ENCODE measurements at places on chromosomes 12 and 14. TPM values are rescaled to one million over a fixed set of nuclear protein-coding genes. Genes with fewer than 3 reads are reported as not detected.

The ITGA7 gene
- total RNA-seq, result 255 TPM

The C1QL4 gene
- total RNA-seq, result 0.27 TPM

The TAS2R20 gene
- 2.5 TPM for total RNA-seq

The IGFBP6 gene
- total RNA-seq, result 132 TPM

The DCN gene
- total RNA-seq, result 2,074 TPM

The SYNDIG1L gene
- total RNA-seq, result 0.04 TPM

The KRT1 gene
- total RNA-seq, result 0.35 TPM

The MYF5 gene
- total RNA-seq, result 31.1 TPM

DNA sequence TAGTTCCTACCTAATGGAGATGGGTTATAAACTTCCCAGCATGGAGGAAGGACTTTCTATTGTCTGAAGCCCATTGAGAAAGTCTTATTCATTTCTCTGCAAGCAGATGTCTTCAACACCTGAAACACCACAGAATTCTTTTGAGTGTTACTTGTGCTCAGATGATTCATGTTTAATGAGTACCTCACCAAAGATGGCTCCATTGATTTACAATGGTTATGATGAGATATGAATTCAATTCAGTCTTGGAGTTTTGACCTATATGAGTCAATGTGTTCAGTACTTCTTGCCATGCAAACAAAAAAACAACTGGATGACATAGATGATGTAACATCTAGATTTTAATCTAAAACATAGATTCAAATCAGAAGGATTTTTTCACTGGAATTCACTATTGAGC lies 15.4 kb upstream of the PAWR start:
- no peaks in the 10 kb centered on the region for H3K36me3 ChIP-seq
- no peak overlapping the region for H3K4me3 ChIP-seq
- no peak overlapping the region for H3K27ac ChIP-seq
- DNase-seq, result no peak

GRCh38 chr12:3332188-3332587 lies 158.8 kb upstream of the PRMT8 start:
- H3K27me3 ChIP-seq, result peaks cover 2% of the 10 kb centered on the region
- no peak overlapping the region for H3K4me3 ChIP-seq
- no peak overlapping the region for H3K27ac ChIP-seq
- no peaks in the 10 kb centered on the region for H3K36me3 ChIP-seq
- peaks cover 5% of the 10 kb centered on the region for H3K4me1 ChIP-seq
- no peak for DNase-seq

GRCh38 chr12:11840366-11840765 lies 190.9 kb downstream of the ETV6 start:
- H3K27ac ChIP-seq, result peak overlapping the region; percentile 56
- H3K4me3 ChIP-seq, result no peak overlapping the region
- no peak for DNase-seq
- H3K4me1 ChIP-seq, result peaks cover 14% of the 10 kb centered on the region
- no peaks in the 10 kb centered on the region for H3K27me3 ChIP-seq

DNA sequence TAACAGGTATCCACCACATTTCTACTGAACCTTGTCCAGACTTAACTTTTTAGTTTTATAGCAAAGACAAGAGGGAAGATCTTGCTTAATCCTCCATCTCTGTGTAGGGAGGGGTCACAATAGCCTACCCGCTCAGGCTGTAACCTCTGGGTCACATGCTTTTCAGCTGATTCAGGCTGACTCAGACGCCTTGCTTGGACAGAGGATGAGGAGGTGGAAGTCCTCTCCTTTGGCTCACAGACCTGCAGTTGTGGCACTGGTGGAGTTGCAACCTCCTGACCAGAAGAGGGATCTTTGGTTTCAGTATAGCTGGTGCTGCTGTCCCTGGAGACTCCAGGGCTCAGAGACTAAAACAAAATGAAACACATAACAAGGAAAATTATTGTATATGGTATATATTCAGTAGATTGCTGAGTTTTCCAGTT lies 16.2 kb downstream of the ACIN1 start:
- H3K4me3 ChIP-seq, result no peak overlapping the region
- DNase-seq, result peak; percentile 46

DNA sequence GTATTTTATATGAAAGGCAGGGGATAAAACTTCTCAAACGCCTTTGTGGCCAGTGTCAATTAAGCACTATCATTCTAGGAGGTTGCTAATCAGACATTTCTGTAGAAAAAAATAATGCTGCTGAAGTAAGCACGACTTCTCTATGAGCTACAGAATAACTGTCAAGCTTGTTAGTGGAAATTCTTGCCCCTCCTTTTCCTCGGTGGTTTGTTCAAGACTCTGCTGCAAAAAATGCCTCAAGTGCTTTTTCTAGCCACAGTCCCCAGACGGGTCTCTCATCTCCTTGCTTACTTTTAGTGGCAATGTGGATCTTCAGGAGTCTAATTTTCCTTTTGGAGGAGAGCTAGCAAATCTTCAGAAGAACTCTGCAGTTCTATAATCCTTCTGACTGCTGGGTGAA lies 452.0 kb downstream of the FUT8 start:
- no peaks in the 10 kb centered on the region for H3K36me3 ChIP-seq
- H3K27me3 ChIP-seq, result peaks cover 5% of the 10 kb centered on the region
- H3K4me1 ChIP-seq, result no peaks in the 10 kb centered on the region
- no peak overlapping the region for H3K4me3 ChIP-seq
- DNase-seq, result no peak

DNA sequence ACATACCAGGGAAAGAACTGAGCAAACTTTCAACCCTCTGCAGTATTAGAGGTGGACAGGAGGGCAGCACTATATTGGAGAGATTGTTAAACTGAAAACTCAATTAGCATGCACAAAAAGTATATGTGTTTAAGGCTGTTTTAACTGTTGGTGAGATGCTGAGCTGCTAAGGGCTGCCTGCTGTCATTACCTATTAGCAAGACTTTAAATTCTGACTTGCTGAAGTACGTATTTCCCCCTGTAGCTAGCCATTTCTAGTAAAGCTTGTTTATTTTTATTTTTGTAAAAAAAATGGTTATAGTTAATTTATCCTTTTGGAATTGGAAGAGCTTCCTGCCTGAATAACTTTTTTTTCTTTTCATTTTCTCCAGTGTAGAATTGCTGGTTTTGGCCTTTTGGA lies 92.2 kb downstream of the CACNA1C start:
- no peaks in the 10 kb centered on the region for H3K4me1 ChIP-seq
- H3K27ac ChIP-seq, result no peak overlapping the region
- no peaks in the 10 kb centered on the region for H3K27me3 ChIP-seq
- H3K36me3 ChIP-seq, result no peaks in the 10 kb centered on the region

GRCh38 chr14:85487215-85487614 lies 42.7 kb upstream of the FLRT2 start:
- peak; percentile 18 for DNase-seq
- H3K4me1 ChIP-seq, result no peaks in the 10 kb centered on the region
- no peaks in the 10 kb centered on the region for H3K36me3 ChIP-seq
- no peak overlapping the region for H3K27ac ChIP-seq
- H3K4me3 ChIP-seq, result no peak overlapping the region

- no peak overlapping the region for H3K4me3 ChIP-seq
- H3K27me3 ChIP-seq, result no peaks in the 10 kb centered on the region
- H3K4me1 ChIP-seq, result no peaks in the 10 kb centered on the region
- H3K27ac ChIP-seq, result no peak overlapping the region
- DNase-seq, result no peak
- no peaks in the 10 kb centered on the region for H3K36me3 ChIP-seq
These were observed 21.9 kb downstream of the DHRS2 start for GRCh38 chr14:23657959-23658470.

GRCh38 chr12:128267651-128268378 lies 845 bp downstream of the TMEM132C start:
- H3K27ac ChIP-seq, result no peak overlapping the region
- no peaks in the 10 kb centered on the region for H3K36me3 ChIP-seq
- peak; percentile 8 for DNase-seq
- H3K4me1 ChIP-seq, result peaks cover 20% of the 10 kb centered on the region

DNA sequence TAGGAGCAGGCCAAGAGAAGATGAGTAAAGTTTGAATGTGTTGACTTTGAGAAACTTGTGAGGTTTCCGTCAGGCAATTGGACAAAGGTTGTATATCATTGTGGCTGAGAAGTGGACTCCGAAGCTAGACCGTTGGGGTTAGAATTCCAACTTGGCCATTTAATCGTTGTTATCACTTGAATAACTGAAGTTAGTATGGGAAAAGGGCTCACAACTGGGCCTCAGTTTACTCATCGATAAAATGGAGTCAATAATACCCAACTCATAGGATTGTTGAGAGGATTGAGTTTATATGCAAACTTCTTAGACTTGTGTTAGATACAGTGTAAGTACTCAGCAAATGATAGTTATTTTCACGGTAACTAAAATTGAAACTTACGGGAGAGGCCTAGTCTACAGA lies 846 bp downstream of the SLIRP start:
- no peaks in the 10 kb centered on the region for H3K27me3 ChIP-seq
- DNase-seq, result no peak
- peaks cover 7% of the 10 kb centered on the region for H3K4me1 ChIP-seq
- peaks cover 35% of the 10 kb centered on the region for H3K36me3 ChIP-seq
- peak overlapping the region; percentile 87 for H3K4me3 ChIP-seq
- H3K27ac ChIP-seq, result no peak overlapping the region

GRCh38 chr12:121128908-121129810 lies 3.5 kb upstream of the P2RX7 start:
- H3K27me3 ChIP-seq, result no peaks in the 10 kb centered on the region
- H3K4me1 ChIP-seq, result peaks cover 22% of the 10 kb centered on the region
- no peak overlapping the region for H3K4me3 ChIP-seq
- peak; percentile 84 for DNase-seq

GRCh38 chr12:47814539-47815170 lies 5.0 kb downstream of the HDAC7 start:
- H3K27ac ChIP-seq, result peak overlapping the region; percentile 96
- peaks cover 22% of the 10 kb centered on the region for H3K36me3 ChIP-seq
- no peak for DNase-seq
- peaks cover 76% of the 10 kb centered on the region for H3K4me1 ChIP-seq

GRCh38 chr12:22855456-22855855 lies 230.5 kb downstream of the ETNK1 start:
- no peaks in the 10 kb centered on the region for H3K27me3 ChIP-seq
- no peaks in the 10 kb centered on the region for H3K36me3 ChIP-seq
- DNase-seq, result no peak

DNA sequence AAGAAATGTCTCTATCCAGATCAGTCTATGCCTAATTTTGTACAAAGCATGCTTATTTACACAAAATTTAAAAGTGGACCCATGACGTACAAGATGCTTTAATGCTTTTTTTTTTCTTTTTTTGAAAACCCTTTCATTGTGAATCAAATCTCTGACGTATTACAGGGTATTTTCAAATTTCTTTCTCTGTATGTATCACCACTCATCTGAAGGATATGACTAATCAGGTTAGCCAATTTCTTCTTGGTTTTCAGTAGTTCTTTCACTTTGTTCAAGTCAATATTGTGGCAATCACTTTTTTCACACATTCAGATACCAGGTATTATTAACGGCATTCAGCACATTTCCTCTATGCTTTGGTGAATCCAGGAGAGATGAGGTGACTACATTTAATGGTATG lies 685.3 kb downstream of the TRHDE start:
- DNase-seq, result no peak
- no peak overlapping the region for H3K4me3 ChIP-seq
- no peaks in the 10 kb centered on the region for H3K27me3 ChIP-seq
- no peak overlapping the region for H3K27ac ChIP-seq

Data from muscle of leg (tissue), 16 donors.